Right ventricle myocardium superior (tissue), 1 donor: ENCODE measurements at places on chromosomes 3 and 15. TPM values are rescaled to one million over a fixed set of nuclear protein-coding genes. Genes with fewer than 3 reads are reported as not detected.

The PLA2G4E gene
- total RNA-seq, result not detected

The DHFR2 gene
- 2.7 TPM for total RNA-seq

The DGKG gene
- 30.8 TPM for total RNA-seq

GRCh38 chr15:41809121-41809520, 18.8 kb upstream of the JMJD7 start:
- DNase-seq, result no peak

DNA sequence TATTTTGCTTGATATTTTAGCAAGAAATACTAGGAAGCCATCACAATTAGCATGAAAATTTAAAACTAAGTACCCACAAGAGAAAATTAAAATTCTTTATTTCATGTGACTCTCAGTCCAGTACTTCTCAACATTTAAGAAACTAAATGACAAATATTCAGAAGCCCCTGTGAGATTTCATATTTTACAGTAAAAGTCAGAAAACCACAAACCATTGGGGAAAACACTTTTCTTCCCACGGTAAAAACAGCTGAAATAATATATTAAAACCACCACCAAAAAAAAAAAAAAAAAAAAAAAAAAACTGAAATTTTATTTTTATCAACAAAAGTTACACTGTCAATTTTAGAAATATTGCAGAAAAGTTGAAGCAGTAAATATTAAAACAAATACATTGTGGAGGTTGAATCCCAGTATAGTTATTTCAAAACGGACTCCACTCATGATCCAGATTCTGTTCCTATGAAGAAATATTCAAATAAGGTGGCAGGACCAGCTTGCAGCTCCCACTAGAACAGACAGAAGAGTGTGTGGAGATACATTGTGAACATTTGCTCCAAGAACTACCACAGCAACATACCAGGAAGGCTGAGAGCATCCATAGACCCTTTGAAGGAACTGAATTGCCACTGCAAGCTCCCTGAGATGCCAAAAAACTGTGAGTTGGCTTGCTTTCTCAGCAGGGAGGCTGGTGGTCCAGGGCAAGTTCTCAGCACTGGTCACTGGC, 308.2 kb downstream of the CTNNB1 start:
- no peak for DNase-seq
